Fibroblast of skin of abdomen (primary cell): ENCODE measurements at places on chromosomes 6 and 20.

- no peak for DNase-seq
These were observed 69.2 kb upstream of the TBC1D7 start for GRCh38 chr6:13397359-13398068.

GRCh38 chr6:15264902-15265761, 19.3 kb downstream of the JARID2 start:
- peak; percentile 79 for DNase-seq

DNA sequence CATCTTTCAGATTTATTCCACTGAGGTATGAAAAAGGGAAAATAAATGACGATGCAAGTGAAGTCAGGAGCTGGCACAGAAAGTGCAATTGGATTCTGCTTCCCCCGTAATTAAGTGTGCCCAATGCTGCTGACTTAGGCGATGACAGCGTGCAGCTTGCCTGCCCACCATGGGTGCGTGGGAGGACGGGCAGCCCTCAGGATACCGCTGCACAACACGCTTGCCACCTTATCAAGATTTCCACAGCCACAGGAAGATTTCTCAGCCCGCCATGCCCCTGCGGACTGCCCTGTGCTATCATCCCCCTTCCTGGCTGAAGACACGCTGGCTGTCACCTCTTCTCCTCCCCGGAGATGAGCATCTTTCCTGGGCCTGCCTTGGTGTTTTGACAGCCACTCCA, 103.3 kb upstream of the BACH2 start:
- no peak for DNase-seq

GRCh38 chr6:134034961-134035822, 17.2 kb downstream of the SLC2A12 start:
- DNase-seq = no peak

- peak; percentile 78 for DNase-seq
These were observed 5.4 kb upstream of the PLAGL1 start for GRCh38 chr6:144013486-144013909.

DNA sequence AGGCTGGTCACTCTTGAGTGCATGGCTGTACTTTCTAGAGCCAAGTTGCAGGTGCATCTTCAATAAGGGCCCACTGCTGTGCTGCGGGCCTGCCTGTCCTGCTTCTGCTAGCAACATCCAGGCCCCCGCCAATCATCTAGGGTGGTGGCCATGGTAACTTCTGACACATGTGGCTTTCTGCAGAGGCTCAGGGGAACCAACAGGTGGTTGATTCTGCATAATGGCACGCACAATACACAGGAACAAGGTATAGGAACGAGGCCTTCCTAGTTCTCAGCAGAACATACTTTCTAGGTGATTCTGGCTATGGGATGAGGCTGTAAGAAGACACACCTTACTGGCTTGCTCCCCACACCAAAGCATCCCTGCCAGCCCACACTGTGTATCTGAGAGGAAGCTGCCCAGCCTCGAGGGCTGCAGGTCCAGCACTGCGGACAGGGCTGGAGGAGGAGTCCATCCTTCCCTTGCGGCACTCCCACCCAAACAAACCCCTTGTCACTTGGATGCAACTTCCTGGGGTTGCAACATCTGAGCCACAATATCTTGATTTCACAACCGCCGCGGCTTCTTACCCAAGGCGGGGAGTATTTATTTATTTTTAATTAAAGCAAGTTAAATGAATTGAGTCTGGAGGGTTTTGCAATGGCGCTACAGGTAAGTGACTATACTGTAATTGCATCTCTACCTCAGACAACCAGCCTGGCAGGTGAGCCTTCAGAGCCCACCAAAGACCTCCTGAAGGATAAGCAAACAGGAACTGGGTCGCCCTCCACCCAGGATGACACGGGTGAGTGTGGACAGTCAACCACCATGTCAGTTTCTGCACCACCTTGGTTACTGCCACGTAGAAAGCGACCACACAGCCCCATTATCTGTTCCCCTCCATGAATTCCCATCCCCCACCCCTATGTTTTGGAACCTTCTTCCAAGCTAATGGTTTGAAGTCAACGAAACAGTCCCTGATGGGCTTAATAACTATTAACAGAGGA, 49.6 kb downstream of the SULF2 start:
- no peak for DNase-seq

- no peak for DNase-seq
These were observed 15.4 kb upstream of the TRIB3 start for GRCh38 chr20:364905-365794.

DNA sequence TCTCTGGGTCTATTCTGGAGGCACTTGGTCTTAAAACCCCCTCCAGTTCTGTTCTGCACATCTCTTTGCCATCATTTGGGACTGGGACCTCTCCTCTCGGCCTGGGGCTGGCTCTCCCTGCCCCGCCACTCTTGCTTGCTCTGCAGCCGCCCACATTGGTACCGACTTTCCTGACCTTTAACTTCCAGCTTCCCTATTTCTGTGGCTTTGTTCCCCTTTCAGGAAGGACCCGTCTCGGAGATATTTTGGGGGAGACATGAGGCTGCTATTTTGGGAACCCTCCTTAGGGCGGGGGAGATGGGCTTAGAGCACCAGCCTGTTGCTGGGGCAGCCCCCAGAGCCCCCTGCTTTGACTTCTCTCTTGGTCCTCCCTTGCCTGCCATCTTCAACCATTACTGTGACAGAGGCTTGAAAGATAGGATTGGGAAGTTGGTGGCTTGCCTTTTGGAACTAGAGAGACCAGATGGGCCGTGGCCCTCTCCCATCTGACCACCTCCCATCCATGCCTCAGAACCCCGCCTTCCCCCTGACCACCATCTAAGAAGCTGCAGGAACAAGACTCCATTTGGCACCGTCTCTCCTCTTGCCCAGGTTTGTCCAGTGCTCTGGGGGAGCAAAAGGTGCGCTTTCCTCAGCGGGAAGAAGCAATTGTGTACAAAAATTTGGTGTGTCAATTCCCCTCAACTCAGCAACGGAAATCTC, 914 bp downstream of the TREM2 start:
- DNase-seq = no peak

DNA sequence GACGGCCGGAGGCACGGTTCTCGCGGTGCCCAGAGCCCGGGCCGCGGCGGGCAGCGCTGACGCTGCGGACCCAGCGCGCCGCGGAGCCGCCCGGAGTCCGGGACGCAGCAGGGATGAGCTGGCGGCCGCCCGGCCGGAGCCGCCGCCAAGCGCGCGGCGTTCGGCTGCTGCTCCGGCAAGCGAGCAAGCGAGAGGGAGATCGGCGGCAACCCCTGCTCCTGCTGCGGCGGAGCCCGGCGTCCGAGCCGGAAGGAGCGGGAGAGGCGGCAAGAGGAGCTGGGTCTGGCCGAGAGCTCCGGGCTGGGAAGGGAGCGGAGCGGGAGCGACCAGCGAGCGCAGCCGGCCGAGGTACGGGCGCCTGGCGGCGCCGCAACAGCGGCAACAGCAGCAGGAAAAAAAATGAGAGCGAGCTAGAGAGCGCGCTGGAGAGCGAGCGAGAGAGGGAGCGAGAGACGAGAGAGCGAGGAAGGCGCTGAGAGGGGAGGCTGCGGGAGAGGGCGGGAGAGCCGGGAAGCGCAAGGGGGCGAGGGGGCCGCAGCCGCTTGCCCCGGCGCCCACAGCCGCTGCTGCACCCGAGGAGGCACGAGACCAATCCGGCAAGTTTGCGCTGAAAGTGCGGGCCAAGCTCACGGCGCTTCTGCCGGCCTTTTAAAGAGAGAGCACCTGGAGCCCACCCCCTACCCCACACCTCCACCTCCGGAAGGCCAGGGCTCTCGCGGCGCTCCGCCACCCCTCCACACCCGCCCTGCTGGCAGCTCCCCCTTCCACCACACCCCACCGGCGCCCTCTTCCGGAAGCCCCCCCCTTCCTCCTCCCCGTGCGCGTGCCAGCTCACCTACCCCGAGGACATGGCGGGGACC, 496 bp downstream of the GRM4 start:
- peak; percentile 32 for DNase-seq

GRCh38 chr20:33005132-33005566, 916 bp upstream of the SUN5 start:
- DNase-seq = no peak

- peak; percentile 97 for DNase-seq
These were observed 73.3 kb downstream of the ADGRG6 start for GRCh38 chr6:142374965-142375733.

- DNase-seq = no peak
These were observed 43.9 kb upstream of the CLDN20 start for GRCh38 chr6:155219858-155220301.

DNA sequence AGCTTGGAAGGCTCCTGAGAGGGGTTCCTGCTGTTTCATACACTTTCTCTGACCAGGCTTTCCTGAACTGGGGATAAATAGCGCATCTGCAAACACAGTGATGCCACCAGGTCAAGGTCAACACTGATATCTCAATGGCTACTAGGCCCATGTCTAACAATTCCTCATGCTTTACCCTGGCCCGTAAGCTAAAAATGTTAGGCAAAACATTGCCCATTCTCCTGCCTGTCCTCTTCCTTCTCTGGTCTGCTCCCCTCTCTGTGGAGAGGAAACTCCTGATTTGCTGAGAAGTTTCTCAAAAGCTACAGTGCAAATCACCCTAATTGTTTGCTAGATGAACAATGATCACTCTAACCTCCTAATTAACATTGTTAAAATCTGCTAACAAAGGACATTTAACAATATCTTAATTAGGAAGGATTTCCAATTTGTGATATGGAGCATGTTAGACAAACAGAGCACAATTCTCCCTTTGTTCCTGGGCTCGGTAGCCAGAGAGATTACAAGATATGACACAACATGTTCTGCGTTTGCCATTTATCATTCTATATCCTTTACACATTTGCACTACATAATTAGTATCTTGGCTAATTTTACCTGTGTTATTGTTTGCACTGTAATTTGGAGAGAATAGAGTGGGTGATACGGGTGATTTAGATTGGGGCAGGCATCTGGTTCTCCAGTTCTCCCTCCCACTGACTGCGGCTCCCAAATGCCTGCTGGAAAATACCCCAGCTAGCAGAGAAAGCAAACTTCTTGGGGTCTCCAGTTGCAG, 266.8 kb downstream of the CD83 start:
- DNase-seq = no peak

GRCh38 chr20:57122536-57123489, 143.6 kb downstream of the BMP7 start:
- DNase-seq = no peak

GRCh38 chr6:112941613-112942012, 594.5 kb downstream of the RFPL4B start:
- no peak for DNase-seq

DNA sequence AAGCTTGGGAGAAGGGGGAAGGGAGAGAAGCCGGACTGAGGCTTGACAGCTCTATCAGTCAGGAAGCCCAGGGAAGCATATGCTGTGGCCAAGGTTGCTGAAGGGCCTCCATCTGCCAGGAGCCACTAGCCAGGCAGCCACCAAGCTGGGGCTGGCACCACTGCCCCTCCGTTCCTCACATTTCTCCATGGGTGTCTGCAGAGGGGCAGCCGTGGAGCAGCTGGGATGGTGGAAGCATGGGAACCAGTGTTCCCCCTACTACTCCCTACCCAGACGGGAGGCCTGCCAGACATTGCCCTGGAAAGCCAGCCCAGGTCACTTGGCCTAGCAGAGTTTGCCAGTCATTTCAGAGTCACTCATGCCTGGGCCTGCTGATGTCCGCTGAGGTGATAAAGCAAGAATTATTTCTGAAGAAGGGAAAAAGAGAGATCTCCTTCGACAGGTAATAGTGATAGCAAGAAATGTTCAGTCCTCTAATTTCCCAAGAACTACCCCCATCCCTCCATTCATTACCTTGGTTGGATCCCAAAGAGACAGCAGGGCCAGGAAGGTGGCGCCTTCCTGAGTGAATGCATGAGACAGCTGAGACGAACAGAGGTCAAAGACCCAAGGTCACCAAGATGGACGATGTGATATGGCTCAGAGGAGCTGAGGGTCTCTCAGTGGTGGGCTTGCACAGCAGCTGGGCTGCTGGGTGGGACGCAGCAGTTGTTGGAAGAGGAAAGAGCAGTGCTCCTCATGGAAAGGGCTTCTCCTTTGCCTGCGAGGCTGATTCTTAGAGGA, 21.9 kb downstream of the SNPH start:
- no peak for DNase-seq

- DNase-seq = peak; percentile 35
These were observed 44.5 kb upstream of the STMND1 start for GRCh38 chr6:17057322-17057721.

DNA sequence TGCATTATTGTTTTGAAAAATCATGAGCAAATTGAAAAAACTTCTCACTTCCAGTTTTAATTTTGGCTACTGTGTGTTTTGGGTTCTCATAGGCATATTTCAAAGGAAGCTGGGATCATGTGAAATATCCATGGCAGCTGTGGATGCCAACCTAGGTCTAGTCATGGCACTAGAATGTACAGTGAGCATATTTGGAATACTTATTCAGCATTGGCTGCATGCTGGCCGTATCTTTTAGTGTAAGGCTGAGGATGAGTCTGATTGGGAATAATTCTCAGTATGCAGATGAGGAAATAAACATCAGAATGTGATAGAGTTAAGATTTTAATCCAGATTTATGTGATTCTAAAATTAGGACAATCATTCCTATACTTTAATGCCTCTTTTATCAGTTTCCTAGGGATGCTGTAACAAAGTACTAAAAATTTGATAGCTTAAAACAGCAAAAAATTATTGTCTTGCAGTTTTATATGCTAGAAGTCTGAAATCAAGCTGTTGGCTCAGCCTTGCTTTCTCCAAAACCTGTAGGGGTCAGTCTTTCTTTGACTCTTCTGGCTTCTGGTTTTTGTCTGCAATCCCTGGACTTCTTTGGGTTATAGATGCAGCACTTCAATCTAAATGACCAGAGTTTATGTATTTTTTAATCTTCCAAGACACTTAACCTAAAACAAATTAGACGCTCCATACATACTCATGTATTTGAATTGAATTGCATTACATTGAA, 37.7 kb upstream of the DEFB112 start:
- DNase-seq = peak; percentile 72

GRCh38 chr6:25165800-25166199, 113.4 kb upstream of the CARMIL1 start:
- no peak for DNase-seq

DNA sequence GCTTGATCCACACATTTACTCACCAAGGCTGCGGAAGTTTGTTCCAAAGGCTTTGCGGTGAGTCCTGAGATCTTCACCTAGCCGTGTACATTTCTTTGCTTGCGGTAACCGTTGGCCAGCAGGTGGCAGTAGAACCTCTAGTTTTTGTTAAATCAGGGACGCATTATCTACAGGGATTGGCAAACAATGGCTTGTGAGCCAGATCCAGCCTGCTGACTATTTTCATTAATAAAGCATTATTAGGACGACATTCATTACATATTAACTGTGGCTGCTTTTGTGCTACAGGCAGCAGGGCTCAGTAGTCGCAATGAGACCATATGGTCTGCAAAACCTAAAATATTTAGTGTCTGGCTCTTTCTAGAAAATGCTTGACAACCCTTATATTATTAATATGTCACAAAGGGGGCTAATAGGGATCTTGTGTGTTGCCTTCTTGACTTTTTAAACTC, 174.1 kb downstream of the DOK5 start:
- peak; percentile 79 for DNase-seq

DNA sequence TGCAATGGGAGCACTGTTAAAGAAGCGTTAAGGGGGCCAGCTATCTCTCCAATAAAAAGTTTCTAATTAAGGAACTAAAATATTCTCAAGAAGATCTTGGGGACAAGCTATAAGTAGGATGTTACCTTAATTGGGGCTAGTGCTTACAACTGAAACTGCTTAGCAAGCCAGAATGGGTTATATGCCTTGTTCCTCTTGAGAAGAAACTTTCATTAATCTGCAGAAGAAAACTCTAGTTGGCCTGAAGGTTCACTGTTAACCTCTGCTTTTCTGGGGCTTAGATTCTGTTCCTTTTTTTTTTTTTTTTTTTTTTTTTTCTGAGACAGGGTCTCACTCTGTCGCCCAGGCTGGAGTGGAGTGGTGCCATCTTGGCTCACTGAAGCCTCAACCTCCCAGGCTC, 82.2 kb downstream of the BACH2 start:
- no peak for DNase-seq

GRCh38 chr20:59648466-59649070, 44.2 kb downstream of the PHACTR3 start:
- DNase-seq = no peak
